ENCODE measurements at places on chromosomes 7 and 10.

GRCh38 chr10:60172363-60172990 is 217.2 kb downstream of the ANK3 start:
- H3K27ac ChIP-seq, result no peak overlapping the region
- no peak for ATAC-seq

- H3K36me3 ChIP-seq, result no peaks in the 10 kb centered on the region
- no peak overlapping the region for H3K27ac ChIP-seq
- no peak for ATAC-seq
- no peak overlapping the region for H3K4me3 ChIP-seq
These were observed 65.9 kb downstream of the AUTS2 start for GRCh38 chr7:69663911-69664832.

DNA sequence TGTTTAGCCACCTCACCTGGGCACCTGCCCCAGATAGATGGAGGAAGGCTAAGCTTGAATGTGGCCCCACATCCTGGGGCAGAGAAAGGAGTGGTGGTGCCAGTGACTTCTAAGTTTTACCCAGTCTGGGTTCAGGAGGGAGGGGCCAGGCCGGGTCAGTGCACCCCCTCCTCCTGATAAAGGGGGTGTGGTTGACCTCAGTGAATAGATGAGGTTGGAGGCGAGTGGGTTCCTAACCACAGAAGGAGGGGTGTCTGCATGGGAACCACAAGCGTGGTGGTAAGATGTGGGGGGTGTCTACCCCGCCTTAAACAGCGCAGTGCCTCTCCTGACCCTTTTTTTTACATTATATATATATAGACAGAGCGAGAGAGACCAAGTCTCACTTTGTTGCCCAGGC is 105.3 kb upstream of the KCTD7 start:
- no peak for ATAC-seq
- no peaks in the 10 kb centered on the region for H3K4me1 ChIP-seq
- H3K4me3 ChIP-seq, result no peak overlapping the region
- no peaks in the 10 kb centered on the region for H3K27me3 ChIP-seq

- H3K4me3 ChIP-seq, result no peak overlapping the region
- peaks cover 6% of the 10 kb centered on the region for H3K4me1 ChIP-seq
- no peak for ATAC-seq
- no peaks in the 10 kb centered on the region for H3K27me3 ChIP-seq
- no peaks in the 10 kb centered on the region for H3K36me3 ChIP-seq
These were observed 102.1 kb downstream of the RTKN2 start for GRCh38 chr10:62166331-62167131.

DNA sequence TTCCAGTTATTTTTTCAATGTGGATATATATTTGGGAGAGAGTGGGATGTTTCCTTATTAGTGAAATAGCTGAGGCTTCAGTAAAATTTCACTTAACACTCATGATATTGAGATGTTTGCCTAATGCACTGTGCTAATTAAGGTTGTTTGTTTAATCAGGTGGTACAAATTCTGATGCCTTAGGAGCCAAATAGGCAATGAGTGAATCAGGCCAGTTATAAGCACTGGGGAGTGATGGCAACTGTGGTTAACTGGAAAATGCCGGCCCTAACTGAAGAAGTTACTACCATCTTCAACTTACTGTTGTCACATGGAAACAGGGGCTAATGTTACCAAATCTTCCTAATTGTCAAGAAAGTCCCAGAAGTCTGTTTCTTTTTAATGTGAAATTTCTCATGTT is 32.0 kb downstream of the VCL start:
- H3K27me3 ChIP-seq, result no peaks in the 10 kb centered on the region
- H3K4me1 ChIP-seq, result peaks cover 14% of the 10 kb centered on the region
- no peak for ATAC-seq
- H3K4me3 ChIP-seq, result no peak overlapping the region
- H3K36me3 ChIP-seq, result no peaks in the 10 kb centered on the region
- no peak overlapping the region for H3K27ac ChIP-seq

- H3K27ac ChIP-seq, result no peak overlapping the region
- no peak for ATAC-seq
- no peaks in the 10 kb centered on the region for H3K36me3 ChIP-seq
- H3K4me1 ChIP-seq, result no peaks in the 10 kb centered on the region
These were observed 170.1 kb upstream of the INHBA start for GRCh38 chr7:41872966-41873365.

GRCh38 chr10:99927721-99928280 is 81.9 kb downstream of the DNMBP start:
- H3K27ac ChIP-seq, result peak overlapping the region; percentile 2
- H3K4me1 ChIP-seq, result peaks cover 29% of the 10 kb centered on the region
- no peaks in the 10 kb centered on the region for H3K27me3 ChIP-seq
- H3K36me3 ChIP-seq, result no peaks in the 10 kb centered on the region
